ENCODE measurements at places on chromosomes 16 and 17.

- DNase-seq: no peak
Observed at GRCh38 chr17:36598951-36599401, 2.4 kb upstream of the MRM1 start.

- no peak for DNase-seq
Observed at GRCh38 chr17:78315355-78316114, 44.3 kb downstream of the SOCS3 start.

DNA sequence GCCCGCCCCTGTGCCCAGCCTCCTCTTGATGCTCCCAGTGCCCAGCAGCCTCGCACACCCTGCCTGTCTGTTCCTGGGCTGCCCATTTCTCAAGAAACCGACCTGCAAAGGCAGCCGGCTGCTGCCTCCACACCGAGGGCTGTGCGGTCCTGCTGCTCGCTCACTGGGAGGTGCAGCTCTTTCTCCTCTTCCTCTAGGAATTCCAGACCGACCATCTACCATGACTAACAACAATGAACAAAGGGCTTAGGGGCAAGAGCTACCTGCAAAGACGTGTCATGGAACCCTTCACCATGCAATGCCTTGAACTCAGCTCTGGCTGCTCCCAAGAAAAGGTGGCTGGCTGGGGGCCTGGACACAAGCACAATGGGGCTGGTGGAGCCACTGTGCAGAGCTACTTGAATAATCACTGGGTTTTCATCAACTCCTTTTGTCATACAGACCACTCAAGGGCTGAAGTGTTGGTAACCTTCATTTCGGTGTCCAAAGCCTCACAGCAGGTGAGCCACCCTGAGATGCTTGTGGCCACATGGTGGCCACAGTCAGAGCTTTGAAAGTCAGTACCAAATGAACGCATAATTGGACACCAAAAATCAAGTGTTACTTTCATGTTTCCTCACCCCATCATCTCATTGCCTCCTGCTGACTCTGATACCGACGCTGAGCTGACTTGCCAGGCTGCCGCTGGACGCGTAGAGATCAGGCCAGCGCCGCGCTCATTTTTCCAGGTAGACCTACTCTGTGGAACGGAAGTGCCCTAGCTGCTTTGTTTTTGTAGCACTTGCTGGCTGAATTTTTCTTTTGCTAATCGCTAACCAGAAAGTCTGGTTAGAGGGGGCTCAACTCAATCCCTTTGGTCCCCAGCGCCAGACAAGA, 19.8 kb downstream of the CYB561 start:
- no peak for DNase-seq

DNA sequence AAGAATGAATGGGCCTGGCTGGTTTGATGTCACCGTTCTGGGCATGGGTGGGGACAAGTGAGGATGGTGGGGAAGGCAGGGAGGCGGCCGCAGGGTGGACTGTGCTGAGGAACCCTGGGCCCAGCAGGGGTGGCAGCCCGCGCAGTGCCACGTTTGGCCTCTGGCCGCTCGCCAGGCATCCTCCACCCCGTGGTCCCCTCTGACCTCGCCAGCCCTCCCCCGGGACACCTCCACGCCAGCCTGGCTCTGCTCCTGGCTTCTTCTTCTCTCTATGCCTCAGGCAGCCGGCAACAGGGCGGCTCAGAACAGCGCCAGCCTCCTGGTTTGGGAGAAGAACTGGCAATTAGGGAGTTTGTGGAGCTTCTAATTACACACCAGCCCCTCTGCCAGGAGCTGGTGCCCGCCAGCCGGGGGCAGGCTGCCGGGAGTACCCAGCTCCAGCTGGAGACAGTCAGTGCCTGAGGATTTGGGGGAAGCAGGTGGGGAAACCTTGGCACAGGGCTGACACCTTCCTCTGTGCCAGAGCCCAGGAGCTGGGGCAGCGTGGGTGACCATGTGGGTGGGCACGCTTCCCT, 6.5 kb upstream of the SERPINF1 start:
- peak; percentile 36 for DNase-seq

DNA sequence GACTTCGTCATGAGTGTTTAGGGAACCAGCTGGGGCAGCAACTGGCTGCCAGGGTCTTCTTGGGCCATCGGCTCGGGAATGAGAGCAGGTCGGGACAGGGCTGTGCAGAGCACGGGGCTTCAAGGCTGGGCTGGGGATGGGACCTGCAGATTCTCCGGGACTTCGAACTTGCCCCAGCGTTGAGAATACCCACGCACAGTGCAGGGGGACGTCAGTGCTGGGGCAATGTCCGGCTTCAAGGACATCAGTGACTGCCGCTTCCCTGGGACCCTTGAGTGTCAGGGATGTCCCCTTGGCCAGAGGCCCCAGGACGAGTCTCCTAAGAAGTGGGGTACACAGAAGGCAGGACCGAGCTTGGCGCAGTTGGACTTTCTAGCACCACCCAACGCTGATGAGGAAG, 76.3 kb downstream of the MGAT5B start:
- DNase-seq: no peak

DNA sequence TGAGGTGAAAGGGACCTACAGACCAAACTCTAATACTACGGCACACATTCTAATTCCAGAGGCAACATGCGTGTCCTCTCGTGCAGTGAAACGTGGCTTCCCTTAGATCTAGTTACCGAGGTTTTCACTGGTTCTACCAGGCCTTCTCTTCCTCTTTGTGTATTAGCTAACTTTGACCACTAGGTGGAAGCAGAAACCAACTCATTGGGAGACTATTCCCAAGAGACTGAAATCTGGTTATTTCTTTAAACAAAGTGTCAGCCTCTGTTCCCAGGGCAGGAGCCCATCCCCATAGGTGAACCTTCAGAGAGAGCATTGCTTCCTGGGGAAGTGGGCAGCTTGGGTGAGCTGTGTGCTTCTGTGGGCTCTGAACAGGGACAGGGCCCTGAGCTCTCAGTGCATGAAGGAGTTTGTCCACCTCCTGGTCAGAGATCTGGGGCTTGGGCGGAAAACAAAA, 19.7 kb upstream of the RCVRN start:
- peak; percentile 88 for DNase-seq

DNA sequence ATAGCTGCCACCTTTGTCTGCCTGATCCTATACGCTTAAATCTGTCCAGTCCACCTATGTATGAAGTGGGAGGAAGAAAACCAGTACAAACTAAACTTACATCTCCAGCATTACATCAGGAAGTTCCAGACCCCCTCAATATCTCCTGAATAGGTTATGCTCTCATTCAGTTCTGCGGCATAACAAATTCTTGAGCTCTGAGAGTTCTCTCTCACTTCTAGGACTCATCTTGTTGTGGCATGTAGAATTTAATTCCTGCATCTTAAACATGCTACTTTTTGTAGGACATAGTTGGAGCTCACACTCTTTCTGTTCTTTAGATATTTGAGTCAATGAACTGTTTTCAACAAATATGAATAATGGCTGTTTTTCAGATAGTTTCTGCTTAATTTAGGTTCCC, 662.5 kb downstream of the CDH11 start:
- DNase-seq: no peak

GRCh38 chr17:69592692-69593350, 178.3 kb downstream of the MAP2K6 start:
- no peak for DNase-seq

DNA sequence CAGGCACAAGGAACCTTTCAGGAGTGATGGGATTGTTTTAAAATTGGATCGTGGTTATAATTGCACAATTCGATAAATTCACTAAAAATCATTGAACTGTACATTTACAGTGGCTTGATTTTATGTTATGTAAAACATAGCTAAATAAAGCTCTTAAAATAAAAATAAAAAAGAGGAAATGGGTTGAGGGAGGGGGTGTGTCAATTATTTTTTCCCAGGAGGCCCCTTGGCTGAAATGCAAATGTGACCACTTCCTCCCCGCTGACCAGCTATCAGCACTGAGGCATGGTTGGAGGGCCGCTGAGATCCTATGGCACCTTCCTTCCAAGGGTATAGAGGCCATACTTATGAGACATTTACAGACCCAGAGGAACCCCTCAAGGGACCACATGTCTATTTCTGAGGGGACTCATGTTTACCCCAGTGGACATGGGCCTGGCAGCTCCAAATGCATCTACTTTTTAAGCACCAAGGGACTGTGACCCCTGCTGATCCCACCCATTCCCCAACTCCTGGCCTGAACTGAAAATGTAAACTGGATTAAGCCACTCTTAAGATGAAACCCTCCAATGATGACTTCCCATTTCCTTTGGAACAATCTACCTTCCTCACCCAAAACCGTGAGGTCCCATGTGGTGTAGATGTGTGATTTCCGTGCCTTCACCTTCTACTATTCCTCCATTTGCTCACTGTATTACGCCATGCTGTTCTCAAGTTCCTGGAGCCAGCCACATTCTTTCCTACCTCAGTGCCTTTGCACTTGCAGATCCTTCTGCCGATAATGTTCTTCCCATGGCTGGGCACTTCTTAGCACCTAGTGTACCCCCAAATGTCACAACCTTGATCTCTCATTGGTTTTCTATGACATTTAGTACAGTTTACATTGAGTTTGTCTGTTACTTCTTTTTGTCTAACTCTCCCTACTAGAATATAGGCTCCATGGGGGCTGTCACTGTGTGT, 2.8 kb upstream of the IL21R start:
- no peak for DNase-seq

GRCh38 chr16:57192720-57193486, 6.8 kb downstream of the RSPRY1 start:
- DNase-seq: no peak

DNA sequence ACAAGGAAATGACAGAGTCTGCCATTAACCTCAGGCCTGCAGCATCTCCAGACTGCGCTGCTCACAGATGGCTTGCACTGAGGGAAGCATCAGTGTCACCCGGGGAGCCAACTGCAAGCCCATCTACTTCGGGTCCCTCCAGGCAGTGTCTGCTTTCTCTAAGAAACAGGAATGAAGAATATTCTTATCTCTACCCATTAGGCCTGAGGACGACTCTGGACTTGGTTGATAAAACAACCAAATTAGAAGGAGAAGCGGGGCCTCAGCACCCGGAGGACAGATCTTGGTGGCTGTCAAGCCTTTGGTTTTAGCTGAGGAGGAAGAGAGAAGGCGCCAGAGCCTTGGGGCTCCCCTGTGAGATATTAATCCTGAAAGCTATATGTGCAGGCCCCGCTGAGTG, 19.5 kb upstream of the MGAT5B start:
- no peak for DNase-seq

DNA sequence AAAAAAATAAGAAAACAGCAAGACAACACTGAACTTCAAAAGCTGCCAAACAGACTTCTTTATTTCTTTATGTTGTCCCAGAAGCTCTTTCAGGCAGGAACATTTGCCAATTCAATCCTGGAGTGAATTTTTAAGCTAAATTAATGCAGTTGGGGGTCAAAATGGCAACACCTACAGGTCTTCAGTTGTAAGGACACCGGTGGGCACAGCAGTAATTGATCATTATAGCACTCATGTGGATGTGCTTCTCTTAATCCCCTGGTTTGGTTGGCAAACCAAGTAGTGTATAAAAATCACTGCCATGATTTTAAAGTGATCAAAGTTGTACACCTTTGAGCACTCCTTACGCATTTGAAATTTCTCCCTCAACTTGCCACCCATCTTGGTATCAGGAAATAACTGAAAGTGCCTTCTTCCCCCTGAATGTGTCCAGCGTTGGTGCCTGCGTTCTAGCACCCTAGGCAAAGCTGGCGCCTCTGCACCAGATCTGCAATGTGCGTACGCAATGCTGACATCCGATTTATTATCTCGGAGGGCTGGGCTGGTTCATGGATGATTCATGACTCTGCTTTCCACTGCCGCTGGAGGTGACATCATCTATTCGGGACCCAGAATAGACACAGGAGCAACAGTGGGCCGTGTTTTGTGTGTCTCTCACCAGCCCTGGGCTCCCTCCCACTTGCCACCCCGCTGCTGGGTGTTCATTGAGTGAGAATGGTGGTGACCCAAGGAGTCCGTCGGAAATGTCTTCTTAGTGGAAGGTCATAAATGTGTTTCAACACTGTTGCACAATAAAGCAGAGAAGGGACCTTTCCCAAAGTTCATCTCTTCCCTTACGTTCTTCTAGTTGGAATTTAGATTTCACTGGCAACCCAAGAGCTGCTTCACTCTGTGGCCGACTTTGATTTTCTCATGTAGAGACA, 203.4 kb downstream of the CCDC182 start:
- DNase-seq: no peak

DNA sequence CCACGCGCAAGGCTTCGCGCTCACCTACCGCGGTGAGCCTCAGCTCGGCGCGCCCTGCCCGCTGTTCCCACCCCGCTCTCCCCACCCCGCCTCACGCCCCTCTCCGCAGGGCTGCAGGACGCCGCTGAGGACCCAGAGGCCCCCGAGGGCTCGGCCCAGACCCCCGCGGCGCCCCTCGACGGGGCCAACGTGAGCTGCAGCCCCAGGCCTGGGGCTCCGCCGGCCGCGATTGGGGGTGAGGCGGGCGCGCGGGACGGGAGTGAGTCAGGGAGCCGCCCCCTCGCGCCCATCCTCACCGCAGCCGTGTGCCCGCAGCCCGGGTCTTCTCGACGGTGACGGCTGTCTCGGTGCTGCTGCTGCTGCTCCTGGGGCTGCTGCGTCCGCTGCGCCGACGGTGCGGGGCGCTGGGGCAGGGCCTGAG, 1.9 kb upstream of the PAQR4 start:
- no peak for DNase-seq

DNA sequence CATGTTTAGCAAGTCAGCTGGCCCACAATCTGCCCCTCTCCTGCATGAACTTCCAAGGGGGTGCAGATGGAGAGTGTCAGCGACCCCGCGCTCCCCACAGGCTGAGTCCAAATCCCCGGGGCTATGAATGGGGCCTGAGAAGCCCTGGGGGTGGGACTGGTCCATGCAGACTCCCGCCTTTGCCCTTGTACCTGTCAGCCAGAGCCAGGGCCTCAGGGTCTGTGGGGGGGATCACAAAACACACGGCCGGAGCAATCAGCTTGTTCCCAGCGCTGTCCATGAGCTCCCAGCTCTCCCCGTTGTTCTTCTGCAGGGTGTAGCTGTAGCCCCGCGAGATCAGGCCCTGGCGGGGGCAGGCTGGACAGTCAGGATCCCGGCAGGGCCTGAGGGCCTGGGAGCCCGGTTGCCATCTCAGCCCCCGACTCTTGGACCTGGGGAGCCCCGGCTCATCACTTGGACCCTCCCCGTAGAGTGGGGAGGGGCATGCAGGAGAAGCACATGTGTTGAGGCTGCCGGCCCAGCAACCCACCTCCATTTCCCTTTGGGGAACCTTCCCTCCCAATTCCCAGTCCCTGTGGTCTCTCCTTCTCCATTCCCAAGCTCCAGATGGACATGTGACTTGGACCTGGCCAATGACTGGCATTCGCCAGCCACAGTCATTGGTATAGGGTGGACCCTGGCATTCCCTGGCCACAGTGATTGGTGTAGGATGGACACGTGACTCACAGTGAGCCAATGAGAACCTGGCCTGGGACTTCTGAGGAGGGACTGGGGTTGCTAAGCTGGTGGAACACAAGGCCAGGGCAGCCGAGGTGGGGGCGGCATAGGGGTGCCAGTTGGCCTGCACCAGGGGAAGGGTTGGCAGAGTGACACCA, 42.4 kb downstream of the PPL start:
- DNase-seq: peak; percentile 8

DNA sequence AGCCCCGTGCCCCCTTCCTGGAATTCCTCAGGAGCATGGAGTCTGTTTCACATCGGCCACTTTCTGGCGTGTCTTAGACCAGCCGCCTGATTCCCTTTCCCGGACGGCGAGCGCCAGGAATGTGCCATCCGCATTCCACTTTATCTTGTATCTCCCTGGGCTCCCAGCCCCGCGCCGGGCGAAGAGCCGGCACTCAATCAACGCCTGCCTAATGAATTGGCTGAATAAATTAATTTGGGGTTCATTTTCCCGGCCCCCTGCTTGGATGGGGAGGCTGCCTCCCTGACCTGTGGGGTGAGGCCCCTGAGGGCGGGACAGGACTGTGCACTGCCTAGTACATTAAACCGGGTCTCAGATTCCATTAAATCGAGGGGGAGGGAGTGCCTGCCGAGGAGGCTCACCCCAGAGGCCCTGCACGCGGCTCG, 282.3 kb upstream of the TNRC6C start:
- no peak for DNase-seq

GRCh38 chr16:3879258-3879886, 1.1 kb downstream of the CREBBP start:
- DNase-seq: no peak
